ENCODE measurements at places on chromosomes 5 and 9.

DNA sequence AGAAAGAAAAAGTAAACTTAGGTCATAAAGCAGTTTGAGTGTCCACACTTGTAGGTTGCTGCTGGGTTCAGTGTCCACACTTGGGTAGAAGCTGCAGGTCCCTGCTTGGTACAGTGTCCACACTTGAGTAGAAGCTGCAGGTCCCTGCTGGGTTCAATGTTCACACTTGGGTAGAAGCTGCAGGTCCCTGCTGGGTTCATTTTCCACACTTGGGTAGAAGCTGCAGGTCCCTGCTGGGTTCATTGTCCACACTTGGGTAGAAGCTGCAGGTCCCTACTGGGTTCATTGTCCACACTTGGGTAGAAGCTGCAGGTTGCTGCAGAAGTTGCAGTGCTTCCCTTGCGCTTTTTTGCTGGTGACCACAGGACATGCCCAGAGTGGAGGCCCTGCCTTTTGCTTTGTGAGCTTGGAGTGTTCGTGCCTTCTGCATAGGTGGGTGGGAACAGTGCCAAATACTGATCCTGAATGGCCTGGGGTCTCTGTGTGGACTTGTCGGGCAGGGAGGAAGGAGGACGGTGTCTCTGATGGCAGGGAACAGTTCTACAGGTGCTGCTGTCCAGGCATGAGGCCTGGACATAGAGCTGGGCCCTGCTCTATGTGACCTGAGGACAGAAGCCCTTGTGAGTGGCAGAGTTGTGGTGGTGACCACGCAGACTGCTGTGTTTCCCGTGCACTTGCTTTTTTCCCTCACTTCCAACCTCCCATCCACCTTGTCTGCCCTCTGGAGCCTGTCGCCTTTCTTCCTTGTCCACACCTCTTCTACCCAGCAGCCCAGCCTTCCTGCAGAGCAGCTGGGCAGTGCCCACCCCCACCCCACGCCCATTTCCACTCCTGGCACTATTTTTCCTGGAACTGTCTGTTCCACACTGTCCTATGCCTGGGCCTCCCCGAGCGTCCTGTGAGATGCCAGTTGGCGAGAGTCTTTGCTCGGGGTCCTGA, 120.8 kb downstream of the EHMT1 start:
- DNase-seq = no peak

DNA sequence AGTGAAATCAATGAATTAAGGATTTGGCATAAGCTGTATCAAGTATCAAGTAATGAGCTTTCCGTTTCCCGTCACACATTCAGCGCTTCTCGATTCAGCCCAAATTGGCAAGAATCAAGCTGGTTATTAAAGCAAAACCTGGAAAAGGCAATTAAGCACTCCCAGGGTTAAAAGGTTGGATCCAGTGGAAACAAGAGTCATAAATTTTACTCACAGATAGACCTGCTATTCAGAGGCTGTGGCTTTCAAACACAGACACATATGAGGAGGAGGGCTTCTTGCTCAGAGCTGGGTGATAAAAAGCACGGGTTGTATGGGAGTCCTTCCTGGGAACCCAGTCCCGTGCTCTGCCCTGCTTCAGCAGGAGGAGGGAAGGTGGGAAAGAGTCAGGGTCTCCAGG, 112.3 kb upstream of the CXCL14 start:
- no peak for DNase-seq

DNA sequence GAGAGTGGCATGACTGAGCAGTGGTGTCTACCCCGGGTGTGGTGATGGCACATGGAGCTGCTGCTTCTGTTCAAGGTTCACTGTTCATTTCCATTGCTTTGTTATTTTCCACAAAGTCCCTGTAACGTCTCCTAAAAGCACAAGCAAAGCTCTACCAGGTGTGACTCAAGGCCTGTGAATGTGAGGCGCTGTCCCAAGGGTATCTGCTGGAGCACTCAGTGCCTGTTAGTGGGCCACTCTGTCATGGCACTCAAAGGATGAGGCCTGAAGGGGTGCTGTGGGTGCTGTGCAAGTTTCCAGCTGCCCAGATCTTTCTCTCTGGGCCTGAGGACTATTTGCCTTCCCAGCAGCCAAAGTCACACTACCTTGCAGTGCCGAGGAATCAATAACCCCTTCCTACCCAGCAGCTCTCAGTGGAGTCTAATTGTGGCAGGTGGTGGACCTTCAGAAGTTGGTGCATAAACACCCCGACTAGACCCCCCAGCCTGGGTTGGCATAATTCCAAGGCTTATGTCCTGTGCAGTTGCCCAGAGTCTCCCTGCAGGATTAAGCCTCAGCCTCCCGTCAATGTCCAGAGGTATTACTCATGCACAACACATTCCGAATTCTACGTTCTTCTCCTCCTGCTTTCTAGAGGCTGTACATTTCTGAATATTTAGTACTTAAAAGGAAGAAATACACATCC, 17.4 kb upstream of the PTCH1 start:
- DNase-seq = no peak

- DNase-seq = no peak
Observed at GRCh38 chr5:67824852-67825251, 390.7 kb upstream of the PIK3R1 start.

GRCh38 chr5:84118551-84118950, 266.1 kb downstream of the EDIL3 start:
- no peak for DNase-seq

DNA sequence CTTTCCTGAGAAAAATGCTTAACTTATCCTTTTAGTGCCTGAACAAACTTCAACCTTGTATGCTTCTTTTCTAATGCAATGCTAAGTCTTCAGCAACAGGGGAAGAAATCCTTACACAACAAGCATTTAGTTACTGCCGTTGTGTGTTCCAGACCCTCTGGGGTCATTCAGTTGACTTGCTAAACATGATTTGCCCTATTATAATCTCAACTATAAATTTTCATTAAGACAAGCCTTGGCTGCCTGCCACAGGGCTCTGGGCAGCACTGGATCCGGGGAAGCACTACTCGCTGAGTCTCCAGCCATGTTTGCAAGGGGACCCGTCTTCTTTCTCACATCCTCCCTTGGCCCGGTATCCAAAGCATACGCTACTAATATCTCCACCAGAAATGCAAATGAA, 58.1 kb downstream of the PTCH1 start:
- peak; percentile 82 for DNase-seq

DNA sequence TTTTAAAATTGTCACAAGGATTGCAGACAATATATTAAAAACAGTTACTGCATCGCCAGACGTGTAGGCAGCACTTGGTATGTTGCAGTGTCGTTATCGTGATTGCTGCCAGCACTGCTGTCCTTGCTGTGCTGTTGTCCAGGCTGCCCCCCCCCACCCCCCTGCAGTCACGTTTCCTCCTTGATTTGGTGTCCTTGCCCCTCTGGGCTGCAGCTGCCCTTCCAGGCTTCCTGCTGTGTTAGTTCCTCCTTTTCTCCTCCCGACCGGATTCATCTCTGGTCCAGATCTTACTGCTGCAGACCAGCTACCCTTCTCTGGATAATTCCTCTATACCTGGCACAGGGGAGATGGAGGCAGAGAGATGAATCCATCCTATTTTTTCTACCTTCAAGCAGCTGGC, 298.9 kb downstream of the TRIM32 start:
- DNase-seq = no peak
